ENCODE measurements at places on chromosomes 2 and 18. TPM values are rescaled to one million over a fixed set of nuclear protein-coding genes. Genes with fewer than 3 reads are reported as not detected.

Gene ABCG8
- polyA plus RNA-seq = not detected

Gene CLEC4F
- not detected for polyA plus RNA-seq

Gene REL
- 21.7 TPM for polyA plus RNA-seq

Gene ASXL3
- polyA plus RNA-seq = not detected

Gene MAL
- polyA plus RNA-seq = 1.6 TPM

Gene CNRIP1
- not detected for polyA plus RNA-seq

Gene GALNT3
- polyA plus RNA-seq = 7.4 TPM

Gene PIEZO2
- not detected for polyA plus RNA-seq

Gene SPDYA
- polyA plus RNA-seq = not detected

Gene GAD1
- not detected for polyA plus RNA-seq

Gene ACYP2
- polyA plus RNA-seq = 19.6 TPM

Data from immature natural killer cell (primary cell).